NCI-H187 (cell line): ENCODE measurements at places on chromosomes 2 and 18.

DNA sequence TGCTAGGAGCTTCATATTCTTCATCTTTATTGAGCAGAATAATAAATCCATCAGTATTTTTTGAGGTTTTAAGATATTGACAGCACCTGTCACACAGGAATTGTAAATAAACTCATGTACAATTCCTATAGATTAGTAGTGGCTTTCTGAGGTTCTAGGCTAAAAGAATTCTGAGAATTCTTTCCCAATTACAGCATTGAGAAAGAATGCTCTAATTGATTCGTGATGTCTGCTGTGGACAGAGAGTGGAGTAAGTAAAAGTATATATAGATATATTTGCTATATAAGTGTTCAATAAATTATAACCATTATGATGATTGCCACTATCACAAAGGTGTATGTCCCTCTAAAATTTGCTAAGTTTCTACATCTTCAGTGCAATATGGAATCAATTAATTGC is 186.5 kb upstream of the NRP2 start:
- DNase-seq, result no peak

DNA sequence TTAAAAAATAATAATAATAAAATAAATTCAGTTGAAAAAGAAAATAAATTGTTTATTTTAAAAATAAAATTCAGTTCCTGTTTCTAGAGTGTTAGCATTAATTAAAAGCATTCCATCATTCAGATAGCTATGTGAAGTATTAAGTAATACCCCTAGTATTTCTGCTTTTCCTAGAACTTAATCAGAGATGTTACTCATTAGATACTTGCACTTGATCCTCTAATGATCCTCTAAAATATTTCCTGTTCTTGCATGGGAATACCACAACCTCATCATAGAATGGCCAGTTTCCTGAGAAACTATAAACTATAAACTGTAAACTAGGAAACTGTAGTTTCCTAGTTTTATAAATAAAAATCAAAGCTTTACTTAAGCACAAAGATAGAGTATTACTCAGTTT is 11.1 kb upstream of the CNNM3 start:
- no peak for DNase-seq

GRCh38 chr2:16791496-16791895 is 125.9 kb upstream of the CYRIA start:
- DNase-seq, result no peak

DNA sequence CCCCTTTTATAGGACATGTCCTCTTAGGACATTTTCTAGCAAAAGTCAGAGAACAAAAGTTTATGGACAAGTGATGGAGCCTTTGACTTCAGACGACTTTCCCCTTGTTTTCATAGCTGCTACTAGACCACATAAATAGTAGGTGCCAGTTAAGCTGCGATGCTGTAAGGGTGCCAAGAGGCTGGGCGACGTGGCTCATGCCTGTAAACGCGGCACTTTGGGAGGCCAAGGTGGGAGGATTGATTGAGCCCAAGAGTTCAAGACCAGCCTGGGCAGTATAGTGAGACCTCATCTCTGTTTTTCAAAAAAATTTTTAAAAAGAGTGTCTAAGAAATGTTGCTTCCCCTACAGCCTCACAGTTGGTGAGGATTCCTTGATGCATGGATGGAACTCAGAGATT is 2.2 kb upstream of the PLB1 start:
- DNase-seq, result no peak

DNA sequence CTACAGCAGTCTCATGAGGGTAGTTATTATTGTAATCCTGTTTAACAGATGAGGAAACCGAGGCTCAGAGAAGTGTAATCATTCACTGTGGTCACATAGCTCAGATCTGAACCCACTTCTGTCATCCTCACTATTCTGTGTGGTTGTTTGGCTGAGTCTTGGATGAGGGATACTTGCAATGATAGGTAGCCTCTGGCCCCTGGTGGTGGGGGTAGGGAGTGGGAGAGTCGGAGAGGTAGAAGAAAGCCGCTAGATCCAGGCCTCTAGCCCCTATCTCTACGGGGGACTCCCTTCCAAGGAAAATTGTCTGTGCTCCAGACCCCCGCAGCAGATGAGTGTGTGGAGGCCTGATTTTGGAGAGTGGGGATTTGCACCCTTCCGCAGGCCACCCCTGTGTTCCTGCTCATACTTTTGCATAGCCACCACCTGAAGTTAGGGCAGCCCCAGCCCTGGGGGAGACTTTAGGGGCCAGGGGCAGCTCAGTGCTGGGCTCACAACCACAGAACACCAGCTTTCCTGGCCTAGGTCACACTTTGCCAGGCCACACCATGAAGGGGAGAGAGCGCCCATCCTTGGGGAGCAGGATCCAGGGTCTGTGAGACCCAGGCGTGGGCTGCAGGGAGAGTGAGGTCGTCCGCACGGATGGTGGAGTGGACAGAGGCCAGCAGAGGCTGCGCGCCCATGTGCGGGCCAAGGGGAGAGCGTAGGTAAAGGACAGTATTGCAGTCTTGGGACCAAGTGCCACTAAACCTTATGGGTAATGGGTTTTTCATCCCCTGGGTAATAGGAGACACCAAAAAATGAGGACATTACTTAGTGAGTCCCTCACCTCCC is 148.2 kb downstream of the GLI2 start:
- DNase-seq, result no peak

GRCh38 chr2:114192362-114192761 is 250.1 kb upstream of the DPP10 start:
- no peak for DNase-seq

- no peak for DNase-seq
These were observed 49.9 kb downstream of the ST8SIA5 start for GRCh38 chr18:46706968-46707367.
